ENCODE measurements at places on chromosomes 7 and 10.

DNA sequence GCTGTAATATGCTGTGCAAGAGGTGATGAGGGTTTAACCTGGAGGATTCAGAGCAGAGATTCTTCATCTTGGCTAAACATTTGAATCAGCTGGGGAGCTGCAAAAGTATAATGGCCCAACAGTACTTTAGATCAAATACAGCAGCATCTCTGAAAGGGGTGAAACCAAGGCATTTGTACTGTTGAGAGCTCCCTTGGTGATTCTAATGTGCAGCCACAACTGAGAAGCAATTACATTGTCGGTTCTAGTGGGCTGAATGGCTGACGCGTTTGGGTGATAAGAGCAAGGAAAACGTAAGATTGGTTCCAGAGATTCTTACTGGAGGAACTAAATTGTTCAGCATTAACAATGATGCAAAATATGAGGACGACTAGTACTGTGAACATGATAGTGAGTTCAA lies 269.7 kb downstream of the AGMO start:
- DNase-seq, result no peak

DNA sequence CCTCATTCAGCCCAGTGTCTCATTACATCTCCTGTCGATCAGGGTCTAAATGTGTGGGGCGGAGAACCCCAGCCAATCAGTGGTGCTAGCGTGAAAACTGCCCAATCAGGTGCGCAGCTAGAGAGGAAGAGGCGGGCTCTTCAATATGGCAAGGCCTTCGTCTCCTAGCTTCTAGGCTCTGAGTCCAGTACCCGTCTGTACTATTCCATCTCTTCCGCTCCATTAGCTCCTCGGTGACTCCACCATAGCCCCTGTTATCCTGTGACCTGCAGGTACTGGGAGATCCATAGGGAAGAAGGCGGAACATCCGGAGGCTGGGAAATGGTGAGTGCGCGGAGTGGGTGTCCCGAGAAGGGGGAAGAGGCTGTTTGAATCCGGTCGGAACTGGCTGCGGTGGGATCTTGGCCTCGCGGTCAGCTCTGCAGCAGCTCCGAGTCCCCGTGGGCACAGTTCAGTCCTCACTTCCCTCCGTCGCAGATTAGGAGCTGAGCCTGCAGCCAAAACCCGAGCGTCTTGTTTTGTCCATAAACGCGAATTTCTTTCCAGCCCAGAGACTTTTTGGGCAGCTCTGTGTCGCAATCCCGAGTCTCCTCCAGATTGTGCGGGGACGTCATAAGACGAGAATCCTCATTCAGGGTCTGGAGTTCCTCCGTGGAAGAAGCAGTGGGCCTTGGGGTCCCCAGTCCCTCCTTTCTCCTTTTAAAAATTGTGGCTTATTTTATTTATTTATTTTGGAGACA lies at the start of gene ZNF727:
ZNF727 (plus strand) TSS at position 134 of the 740 bp plus-strand sequence; CDS start at position 322, 188 bp downstream.
- DNase-seq, result peak; percentile 18

DNA sequence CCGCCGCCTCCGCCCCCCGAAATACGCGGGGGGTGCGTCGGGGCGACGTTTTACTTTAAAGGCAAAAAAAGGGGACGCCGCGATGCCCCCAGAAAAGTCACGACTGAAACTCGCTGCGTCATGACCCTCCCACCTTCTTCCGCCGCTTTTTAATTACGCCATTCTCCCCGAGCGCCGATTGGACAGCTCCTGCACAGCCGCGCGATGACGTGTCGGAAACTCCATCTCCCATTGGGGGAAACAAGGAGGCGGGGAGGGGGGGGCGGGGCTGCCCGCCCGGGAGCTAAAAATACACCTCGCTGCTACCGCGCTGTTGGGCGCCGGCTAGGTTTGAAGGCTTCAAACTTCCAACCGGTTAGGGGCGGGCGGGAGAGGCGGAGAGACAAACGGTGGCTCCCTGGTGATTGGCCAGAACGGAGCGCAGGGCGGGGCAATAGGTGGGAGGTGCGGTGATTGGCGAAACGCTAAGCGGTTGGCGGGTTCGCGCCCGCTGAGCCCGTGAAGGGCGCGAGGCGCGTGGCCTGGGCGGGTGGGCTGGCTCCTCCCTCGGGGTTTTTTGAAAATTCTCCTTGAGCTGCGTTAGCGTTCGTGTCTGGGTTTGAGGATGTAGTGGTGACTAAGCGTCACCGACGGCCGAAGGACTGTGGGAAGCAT lies at the start of gene RHEB:
RHEB (minus strand) TSS at position 131 of the 654 bp plus-strand sequence. CDS start 384 bp downstream, outside the sequence.
- peak; percentile 99 for DNase-seq

- DNase-seq, result no peak
Measured at GRCh38 chr10:52040486-52040885, 273.6 kb upstream of the DKK1 start.

DNA sequence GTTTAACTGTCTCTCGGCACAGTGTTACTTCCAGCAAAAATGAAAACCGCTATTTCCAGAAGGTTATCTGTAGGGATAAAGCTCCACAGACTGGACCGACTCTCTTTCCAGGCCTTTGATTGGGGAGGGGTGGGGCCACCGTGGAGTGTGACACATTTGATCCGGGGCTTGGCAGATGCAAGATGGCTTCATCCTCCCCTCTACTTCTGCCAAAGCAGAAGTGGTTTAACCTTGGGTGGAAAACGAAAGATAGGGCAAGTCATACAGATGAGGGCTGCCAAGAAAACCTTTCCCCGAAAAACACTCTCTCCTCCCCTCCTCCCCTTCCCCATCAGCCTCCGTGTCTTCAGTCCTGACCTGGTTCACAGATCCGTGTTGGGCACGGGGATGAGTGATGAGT lies 139.7 kb upstream of the SH2B2 start:
- DNase-seq, result no peak

DNA sequence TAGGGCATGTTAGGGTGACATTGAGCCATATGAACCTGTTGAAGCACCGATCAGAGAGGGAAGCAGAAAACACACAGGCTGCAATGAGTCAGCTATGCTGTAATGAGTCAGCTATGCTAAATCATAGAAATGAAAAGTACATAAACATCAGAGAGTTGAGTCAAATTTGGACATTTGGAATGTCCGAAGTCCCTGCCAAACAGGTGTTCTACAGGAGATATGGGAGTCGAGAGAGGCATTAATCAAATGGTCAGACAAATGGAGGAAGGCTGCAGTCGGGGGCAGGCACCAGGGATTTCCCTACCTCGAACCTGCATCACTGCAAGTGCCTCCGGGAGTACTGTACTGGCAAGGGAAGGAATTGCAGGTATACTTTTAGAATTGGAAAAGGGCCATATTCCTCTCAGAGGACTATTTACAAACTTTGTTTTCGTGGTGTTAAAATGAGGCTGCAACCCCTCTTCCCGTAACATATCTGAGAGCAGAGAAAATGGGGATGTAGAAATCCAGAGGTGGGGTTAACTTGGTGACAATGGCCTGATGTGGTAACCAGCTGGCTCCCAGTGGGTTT lies 8.8 kb upstream of the ZC3HAV1 start:
- no peak for DNase-seq

- DNase-seq, result no peak
Measured at GRCh38 chr7:105691082-105691679, 109.9 kb upstream of the EFCAB10 start.

GRCh38 chr10:114911052-114911711 lies 26.8 kb upstream of the TRUB1 start:
- no peak for DNase-seq

GRCh38 chr7:17033245-17033644 lies 151.5 kb upstream of the AGR3 start:
- DNase-seq, result no peak

- no peak for DNase-seq
Measured at GRCh38 chr10:6912929-6913328, 332.9 kb upstream of the PRKCQ start.

GRCh38 chr10:116719804-116720203 lies 22.6 kb downstream of the HSPA12A start:
- DNase-seq, result no peak

DNA sequence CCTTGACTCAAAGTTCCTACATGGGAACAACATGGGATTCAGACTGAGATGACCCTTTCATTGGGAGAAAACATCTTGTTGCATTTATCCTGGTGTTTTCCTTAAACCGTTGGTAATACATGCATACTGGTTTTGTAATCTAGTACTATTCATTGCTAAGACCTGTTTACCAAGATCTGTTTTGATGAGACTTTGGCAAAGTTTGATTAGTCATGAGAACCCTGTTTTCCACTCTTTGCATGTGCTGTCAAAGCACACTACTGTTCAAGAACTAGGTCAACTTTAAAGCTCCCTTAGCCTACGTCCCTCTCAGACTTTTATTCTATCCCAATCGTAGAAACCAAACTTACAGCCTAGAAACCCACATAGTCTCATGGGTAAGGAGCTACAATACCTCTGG lies 650.9 kb downstream of the GATA3 start:
- DNase-seq, result no peak

- DNase-seq, result no peak
Measured at GRCh38 chr10:7498111-7498510, 87.3 kb upstream of the SFMBT2 start.

DNA sequence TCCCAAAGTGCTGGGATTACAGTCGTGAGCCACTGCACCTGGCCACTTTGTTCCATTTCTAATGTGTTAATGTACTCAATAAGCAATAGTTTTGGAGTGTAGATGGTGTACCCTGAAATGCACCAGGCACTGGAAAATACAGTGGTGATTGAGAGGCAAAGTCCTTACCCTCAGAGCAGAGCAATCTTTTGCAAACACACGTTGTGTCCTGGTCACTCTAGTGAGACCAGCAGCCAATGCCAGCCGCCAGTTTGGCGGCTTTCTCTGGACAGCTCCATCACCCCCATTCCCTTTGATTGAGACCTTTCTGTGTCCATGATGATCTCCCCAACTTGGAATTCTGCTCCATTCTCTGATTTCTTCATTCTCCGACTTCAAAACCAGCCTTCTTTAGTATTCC lies 231.3 kb downstream of the GALNT17 start:
- DNase-seq, result no peak

DNA sequence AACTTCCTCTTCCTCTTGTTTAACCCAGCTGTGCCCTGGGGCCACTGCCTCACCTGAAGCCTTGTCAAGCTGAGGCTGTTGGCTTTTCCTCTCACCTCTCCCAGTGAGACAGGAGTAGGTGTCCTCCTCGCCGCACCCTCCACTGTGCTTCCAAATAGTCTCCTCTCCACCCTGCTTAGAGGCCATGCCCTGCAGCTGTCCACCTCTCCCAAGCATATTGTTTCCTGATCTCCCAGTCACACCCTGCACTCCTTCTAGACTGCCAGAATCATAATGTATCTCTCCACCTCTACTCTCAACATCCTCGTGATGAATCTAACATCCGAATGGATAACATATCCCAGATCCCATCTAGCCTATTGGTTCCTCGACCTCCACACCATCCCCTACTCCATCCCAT lies 196.3 kb upstream of the GHITM start:
- no peak for DNase-seq

DNA sequence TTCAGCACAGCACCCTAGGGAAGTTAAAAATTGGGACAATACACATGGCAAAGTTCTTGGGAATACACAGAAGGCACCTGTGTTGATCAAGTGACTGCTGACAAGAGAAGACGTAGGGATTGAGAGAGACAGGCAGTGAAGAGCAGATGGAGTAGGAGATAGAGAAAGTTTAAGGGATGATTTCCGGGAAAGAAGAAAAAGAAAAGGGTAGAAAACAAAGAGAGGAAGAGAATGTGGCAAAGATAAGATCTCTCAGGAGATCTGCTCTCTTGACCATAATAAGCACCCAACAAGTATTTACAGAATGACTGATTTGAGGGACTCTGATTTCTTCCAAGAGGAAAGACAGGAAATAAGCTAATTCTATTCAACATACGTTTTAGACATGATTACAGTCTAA lies 15.1 kb upstream of the RALA start:
- DNase-seq, result no peak

DNA sequence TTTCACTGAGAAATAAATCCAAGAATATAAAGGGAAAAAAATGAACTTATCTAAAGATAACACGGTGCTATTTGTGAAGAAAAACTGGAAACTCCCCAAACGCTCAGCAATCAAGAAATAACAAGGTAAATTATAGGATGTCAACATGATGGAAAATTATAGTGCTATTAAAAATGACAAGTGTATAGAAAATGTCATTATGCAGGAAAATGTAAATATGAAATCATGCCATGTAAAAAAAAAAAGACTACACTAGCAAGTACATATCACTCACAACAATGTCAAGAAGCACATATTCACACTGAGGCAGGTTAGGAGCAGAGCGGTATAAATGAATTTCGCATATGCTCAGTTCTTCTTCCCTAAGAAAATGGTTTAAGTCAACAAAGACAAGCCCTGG lies 27.7 kb downstream of the KLRG2 start:
- DNase-seq, result no peak

All from stimulated activated CD4-positive, alpha-beta T cell treated with anti-CD3 and anti-CD28 coated beads, Interleukin-12 subunit alpha, Interleukin-12 subunit beta, amount 100 ng/mL, for 24 hours (primary cell).